Stimulated activated CD4-positive, alpha-beta T cell treated with anti-CD3 and anti-CD28 coated beads, Interleukin-4, amount 100 ng/mL, for 24 hours (primary cell): ENCODE measurements at places on chromosomes 2 and 18.
A peak's percentile ranks its signal among the peaks of the same experiment; 100 is the strongest.

- no peak for DNase-seq
Measured at GRCh38 chr2:62785216-62785615, 79.7 kb downstream of the EHBP1 start.

- DNase-seq, result no peak
Measured at GRCh38 chr2:64288321-64289193, 144.3 kb upstream of the PELI1 start.

DNA sequence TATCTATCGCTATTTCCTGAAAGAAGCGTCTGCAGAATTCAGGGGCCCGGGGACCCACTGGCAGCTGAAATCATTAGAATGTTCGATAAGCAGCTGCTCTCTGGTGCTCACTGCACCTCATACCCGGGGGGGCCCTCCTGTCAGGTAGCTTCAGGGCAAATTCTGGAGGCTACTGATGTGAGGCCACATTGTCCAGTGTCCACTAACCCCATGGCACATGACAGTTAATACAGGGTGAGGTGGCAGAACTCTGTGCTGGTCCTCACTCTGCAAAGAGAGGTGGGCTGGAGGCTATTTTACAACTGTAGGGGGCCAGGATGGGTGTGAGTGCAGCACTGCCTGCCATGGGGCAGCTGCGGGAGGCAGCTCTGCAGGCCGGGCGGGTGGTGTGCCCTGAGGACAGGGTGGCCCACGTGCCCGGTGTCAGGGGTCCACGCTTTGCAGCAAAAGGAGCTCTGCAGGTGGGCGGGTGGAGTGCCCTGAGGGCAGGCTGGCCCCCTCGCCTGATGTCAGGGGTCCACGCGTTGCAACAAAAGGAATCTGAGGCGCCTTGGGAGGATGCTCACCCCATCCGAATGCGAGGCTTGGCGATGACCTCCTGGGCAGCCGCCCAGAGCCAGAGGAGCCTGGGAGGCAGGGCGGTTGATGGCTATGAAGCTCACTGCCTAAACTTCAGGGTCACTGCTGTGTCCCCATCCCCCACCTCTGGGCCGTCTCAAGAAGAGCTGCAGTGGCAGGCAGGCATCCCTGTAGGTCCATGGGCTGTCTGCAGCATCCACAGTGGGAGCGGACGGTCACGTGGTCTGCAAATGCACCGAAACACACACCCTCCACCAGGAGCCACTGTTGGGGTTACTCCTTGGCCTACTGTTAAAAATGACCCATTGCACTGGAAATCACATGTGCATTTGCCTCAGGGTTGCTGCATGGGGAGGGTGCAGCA is 207.0 kb upstream of the SALL3 start:
- DNase-seq, result no peak

DNA sequence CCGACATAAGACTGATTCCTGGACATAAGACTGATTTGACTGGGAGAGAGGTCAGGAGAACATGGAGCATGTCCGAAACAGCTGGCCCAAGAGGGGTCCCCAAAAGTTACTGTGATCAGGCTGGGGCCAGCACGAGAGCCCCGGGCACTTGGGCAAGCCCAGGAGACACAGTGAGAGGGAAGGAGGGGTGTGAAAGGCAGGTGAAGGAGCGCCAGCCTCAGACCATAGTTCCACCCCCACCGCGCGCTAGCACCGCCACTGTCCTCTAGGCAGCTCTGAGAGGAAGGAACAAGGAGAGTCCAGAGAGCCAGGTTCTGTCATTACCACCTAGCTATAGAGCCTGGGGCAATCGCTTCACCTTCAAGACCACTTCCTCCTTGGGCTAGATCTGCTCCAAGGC is 78.2 kb upstream of the DAPL1 start:
- no peak for DNase-seq

DNA sequence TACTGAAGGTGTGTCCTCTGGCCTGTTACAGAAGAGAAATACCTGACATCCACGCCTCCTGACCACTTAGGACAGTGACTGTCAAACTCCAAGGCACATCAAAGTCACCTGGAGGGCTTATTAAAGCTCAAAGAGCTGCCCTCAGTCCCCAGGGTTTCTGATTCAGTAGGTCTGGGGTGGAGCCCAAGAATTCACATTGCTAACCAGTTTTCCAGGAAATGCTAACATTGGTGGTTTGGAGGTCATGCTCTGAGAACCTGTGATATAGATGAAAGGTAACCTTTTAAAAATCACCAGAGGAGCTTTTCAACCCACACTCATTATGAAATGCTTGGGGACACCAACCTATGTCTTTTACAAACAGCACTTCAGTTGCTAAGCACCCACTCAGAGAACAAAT is 172.3 kb downstream of the ALK start:
- no peak for DNase-seq

GRCh38 chr18:45980229-45980628 is 13.1 kb upstream of the EPG5 start:
- no peak for DNase-seq

DNA sequence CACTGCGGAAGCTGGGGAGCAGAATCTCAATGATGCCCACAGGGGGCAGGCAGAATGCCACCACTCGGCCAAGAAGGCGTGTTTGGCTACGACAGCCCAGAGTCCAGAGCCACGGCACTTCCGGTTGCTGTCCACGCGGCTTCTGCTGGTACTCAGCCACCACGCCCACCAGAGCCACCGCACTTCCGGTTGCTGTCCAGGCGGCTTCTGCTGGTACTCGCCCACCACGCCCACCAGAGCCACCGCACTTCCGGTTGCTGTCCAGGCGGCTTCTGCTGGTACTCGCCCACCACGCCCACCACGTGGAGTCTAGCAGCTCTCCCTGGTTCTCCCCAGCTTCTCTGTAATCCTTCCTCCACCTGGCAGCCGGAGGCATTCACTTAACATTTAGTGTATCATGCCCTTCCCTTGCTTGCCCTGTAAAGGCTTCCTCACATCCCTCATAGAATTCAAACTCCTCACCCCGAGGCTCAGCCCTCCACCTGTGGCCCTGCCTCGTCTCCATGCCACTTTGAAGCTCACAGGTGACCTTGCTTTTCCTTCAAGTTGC is 40.1 kb upstream of the APCDD1 start:
- no peak for DNase-seq

DNA sequence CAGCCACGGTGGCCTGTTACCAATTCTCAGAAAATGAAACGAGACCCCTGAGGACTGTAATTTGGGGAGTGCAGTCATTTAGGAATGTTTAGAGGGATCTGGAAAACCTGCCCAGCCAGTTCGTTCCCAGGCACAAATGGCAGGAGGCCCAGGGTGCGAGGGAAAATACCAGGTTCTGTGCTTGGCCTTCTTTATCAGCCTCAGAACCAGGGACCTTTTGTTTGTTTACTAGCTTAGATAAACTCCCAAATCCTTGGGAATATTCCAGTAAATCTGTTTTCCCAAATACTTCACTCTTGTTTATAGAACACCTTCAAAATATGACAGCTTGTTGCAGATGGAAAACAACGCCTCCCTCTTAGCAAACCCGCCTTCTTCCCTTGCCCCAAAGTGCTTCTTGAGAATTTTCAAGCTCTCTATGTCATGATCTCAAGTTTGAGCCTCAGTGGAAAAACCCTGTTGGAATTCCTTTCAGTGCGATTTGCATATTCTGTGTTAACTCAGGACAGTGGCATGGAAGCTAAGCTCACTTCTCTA is 400.3 kb upstream of the SMIM21 start:
- no peak for DNase-seq

GRCh38 chr2:70553334-70553583 is 367 bp downstream of the TGFA start:
- no peak for DNase-seq

GRCh38 chr2:204849892-204850291 is 304.6 kb downstream of the PARD3B start:
- DNase-seq, result no peak

- no peak for DNase-seq
Measured at GRCh38 chr2:64731746-64732145, 78.0 kb upstream of the SERTAD2 start.

DNA sequence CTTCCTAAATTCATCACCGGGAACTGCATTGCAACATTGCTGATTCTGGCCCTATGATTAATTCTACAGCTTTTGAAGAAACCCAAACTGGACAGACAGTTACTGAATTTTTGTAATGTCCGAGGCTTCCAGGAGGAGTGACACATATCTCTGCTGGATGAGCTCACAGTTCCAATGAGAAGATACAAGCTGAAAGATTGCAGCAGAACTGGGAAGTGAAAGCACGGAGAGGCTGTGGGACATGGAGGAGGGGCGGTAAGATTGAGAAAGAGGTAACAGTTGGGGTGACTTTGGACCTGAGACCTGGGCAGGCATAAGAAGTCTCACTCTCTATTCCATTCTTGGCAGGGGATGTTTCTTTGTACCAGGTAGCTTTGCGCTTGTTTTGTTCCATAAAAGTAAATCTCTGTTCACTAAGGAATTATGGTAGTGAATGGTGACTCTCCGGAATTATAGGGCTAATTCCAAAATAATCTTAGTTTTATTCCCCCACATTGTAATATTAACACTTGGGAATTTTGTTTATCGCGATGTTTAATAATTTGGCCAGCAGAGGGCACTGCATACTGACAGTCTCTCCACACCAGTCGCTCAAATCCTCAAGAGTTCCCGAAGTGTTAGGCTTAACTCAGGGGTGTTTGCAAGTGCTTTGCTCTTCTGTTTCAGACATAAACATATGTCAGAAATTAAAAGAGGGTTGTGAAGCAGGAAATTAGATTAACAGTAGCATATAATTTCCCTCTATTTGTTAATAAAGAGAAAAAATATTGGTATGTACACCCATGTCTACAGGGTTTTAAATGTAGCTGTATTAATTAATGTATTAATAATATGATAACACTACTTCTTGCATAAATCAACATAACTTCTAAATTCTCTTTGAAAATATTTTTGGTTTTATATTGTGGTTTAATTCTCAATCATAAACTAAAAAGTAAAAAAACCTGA is 201.4 kb downstream of the SOCS6 start:
- DNase-seq, result peak; percentile 41

DNA sequence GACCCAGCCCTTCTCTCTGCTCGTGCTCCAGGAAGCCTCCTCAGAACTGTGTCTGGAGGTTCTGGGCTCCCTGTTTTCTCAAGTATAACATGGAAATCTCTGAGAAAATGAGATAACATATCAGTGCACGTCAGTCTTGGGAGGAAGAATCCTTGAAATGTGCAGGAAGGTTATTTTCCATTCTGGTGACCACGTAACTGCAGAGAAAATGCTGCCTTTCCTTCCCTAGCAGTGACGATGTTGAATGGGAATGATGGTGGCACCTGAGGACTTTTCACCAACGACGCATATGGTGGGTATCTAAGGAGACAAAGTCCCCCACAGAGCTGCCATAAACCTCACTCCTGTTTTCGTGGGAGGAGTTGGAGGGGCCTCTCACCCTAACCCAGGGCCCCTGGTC is 272.1 kb upstream of the SIX2 start:
- DNase-seq, result no peak

- no peak for DNase-seq
Measured at GRCh38 chr2:74602586-74603281, 45.4 kb downstream of the M1AP start.

DNA sequence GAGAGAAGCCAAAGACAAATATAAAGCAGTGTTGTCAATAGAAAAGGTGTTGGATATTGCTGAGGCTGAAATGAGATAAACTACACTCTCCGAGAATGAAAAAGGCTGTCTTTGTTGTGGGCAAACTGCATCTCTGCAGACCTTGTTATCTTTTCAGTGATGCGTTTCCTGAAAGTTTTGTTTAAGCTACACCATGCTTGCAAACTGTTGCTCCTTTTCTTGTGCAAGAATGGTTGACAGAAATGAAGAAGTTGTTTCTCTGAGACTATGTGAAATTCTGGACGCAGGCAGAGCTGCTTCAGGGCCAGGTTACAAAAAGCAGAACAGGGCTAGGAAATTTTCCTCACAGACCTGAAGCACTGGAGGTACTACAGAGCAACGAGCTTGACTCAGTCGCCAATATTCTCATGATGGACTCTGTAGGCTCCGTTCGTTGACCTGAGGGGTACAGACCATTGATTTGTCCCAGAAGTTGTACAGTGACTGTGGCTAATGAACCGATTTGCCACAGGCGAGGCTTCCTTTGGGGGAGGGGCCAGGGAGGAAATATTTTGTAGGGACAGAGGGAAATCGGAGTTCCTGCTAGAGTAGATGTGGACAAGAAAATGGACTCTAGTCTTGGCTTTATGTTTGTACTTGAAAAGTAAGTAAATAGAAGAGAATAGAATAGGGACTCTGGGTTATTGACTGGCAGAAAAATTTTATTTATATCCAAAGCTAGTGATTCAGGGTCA is 3.5 kb upstream of the ATL2 start:
- DNase-seq, result no peak

DNA sequence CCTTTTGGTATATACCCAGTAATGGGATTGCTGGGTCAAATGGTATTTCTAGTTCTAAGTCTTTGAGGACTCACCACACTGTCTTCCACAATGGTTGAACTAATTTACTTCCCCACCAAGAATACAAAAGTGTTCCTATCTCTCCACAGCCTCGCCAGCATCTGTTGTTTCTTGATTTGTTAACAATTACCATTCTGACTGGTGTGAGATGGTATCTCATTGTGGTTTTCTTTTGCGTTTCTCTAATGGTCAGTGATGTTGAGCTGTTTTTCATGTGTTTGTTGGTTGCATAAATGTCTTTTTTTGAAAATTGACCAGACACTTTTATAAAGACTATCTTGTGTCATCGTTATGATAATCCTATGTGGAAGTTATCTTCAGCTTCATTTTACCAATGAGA is 16.0 kb upstream of the ATP8B1 start:
- no peak for DNase-seq

DNA sequence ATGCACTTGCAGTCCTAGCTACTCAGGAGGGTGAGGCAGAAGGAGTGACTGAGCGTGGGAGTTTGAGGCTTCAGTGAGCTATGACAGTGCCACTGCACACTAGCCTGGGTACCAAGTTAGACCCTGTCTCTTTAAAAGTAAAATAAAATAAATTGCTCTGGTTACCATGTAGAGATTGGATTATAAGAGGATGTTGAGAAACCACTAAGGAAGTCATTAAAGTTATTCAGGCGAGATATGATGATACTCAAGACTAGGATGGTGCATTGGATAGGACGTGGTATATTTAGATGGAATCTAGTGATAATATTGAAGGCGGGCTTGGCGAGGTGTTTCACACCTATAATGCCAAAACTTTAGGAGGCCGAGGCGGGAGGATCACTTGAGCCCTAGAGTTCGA is 50.6 kb downstream of the BMPR2 start:
- DNase-seq, result no peak

GRCh38 chr2:130369311-130369964 is 13.6 kb downstream of the PTPN18 start:
- no peak for DNase-seq

GRCh38 chr2:147663153-147663961 is 181.5 kb upstream of the ACVR2A start:
- peak; percentile 7 for DNase-seq

DNA sequence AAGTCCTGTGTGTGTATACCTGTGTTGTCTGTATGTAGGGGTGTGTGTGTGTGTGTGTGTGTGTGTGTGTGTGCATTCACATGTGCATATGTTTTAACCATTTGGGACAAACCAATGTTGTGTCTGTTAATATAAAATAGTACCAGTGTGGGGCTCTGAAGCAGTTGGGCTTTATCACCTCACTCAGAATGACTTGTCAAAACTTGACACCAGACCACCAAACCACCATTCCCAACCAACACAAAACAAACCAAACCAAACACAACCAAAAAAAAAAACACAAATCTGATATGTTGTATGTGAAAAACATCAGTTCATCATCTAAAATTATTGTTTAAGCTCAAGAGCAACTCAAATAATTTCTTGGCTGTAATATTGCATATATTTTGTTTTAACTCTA is 42.1 kb downstream of the CALCRL start:
- no peak for DNase-seq
